Activated CD8-positive, alpha-beta memory T cell treated with anti-CD3 and anti-CD28 coated beads for 4 hours (primary cell): ENCODE measurements at places on chromosomes 5 and 9.

DNA sequence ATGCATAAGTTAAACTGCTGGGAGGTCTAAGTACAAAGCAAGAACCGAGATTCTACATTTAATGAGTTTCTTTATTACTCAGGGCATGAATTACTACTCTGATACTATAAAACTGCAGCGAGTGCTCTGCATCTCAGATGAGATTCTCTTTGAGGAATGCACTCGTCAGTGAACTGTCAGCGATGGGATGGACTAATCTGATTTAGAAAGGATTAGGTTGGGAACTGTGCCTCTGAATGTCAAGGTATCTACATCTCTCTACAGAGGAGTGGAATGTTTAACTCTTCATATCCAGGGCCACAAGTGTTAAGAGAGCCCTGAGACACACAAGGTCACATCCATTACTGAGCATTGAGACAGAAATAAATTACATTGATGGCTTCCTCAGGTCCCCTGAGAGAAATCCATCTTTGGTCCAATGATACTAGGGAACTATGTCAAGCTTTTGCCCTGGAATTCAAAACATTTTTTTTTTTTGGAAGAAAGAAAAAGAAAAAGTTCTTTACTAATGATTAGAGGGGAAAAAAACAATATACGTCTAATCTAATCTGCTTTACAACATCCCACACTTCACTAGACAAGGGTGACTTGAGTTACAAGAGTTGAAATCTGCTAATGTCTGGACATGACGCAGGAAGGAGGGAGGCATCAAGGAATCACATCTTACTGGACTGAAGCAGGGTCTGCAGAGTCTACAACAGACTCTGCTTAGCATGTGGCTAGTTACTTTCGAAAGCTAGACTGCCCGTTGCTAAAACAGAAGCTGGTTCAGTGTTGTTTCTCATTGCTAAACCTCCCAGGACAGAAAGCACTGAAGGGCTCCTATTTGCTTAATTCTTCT, 270.0 kb upstream of the TLE4 start:
- DNase-seq: no peak

GRCh38 chr5:172910828-172911627, 48.2 kb upstream of the RPL26L1 start:
- DNase-seq: no peak

GRCh38 chr5:143972068-143972467, 160.1 kb downstream of the HMHB1 start:
- DNase-seq: no peak

DNA sequence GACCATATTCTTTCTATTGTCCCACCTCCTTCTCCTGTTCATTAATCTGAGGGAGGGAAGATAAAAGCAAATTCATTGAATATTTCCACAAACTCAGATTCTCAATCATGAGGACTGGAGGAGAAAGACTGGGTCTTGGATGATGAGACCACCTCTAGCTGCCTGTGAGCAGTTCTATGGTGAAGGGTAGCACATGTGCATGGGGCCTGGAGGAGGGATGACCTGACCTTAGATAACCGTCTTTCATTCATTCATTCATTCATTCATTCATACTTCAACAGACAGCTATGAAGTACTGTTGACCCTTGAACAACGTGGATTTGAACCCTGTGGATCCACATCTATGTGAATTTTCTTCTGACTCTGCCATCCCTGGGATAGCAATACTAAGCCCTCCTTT, 68.4 kb downstream of the MED10 start:
- DNase-seq: no peak

DNA sequence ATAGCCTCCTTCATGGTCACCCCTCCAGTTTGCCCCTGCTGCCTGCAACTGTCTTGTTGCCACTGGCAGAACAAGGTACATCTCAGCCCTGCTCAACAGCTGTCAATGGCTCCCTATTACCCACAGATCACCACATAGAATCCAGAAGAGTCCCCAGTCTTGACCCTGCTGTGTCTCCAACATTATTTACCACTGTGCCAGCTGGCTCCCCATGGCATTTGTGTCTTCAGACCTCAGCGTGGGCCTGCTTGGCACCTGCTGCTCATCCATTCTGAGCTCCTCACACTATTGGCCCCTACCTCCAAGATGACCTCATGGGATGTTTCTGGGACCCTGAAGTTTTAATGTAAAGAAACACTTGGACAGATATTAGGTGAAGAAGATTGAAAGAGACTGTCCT, 201.9 kb downstream of the HSPA4 start:
- DNase-seq: no peak

DNA sequence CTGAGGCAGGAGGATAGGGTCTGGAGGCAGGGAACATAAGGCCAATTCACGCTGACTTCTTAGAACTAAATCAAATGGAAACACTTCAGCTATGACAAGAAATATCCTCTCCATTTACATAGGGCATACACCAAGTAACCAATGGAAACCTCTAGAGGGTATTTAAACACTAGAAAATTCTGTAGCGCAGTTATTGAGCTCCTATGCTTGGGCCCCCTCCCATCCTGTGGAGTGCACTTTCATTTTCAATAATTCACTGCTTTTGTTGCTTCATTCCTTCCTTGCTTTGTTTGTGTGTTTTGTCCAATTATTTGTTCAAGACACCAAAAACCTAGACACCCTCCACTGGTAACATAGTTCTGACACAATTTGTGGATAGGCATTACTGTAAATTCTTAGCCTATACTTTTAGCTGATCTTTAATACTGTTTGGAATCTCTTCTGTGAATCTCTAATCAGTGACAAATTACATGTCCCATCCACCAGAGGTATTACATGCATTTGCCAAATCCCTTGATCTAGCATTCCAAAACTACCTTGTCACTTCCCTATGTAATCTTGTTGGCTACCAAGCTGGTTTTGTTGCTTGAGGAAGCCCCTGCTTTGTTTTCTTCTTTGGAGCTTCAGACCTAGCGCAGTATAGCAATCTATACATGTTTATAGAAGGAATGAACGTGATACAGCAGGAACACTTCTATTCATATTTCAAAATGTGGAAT, 61.6 kb downstream of the ST8SIA4 start:
- DNase-seq: no peak

DNA sequence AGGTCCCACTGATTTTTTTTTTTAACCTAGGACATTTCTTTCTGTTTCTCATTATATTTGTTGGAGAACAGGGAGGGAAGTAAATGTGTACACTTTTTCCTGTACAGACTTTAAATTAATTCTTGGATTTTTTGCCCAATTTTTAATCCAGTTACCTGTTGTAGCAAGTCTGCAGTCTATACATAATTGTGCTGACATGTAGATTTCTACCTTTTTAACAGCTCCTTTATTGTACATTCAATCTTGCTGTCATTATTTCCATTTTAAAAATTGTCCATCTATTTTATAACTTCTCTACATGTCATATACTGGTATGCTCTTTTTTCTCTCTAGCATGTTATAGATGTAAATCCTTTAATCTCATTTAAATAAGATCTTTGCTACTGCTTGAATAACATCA, 1838.7 kb upstream of the CDH9 start:
- no peak for DNase-seq

- no peak for DNase-seq
Measured at GRCh38 chr5:97877588-97877987, 694.5 kb upstream of the RIOK2 start.

DNA sequence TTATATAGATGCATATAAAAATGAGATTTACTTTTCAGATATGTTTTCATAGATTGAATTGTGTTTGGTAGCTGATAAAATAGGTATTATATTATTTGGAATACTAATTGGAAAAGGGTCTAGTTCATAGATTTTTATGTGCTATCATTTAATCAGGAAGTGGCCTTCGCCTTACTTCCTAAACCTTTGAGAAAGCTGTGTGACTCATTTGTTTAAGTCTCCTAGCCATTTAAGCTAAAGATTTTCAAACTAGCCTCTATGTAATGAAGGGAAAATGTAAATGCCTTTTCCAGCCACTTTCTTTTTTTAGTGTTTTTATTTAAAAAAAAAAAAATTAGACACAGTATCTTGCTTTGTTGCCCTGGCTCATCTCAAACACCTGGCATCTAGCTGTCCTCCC, 97.5 kb downstream of the DMXL1 start:
- DNase-seq: no peak

DNA sequence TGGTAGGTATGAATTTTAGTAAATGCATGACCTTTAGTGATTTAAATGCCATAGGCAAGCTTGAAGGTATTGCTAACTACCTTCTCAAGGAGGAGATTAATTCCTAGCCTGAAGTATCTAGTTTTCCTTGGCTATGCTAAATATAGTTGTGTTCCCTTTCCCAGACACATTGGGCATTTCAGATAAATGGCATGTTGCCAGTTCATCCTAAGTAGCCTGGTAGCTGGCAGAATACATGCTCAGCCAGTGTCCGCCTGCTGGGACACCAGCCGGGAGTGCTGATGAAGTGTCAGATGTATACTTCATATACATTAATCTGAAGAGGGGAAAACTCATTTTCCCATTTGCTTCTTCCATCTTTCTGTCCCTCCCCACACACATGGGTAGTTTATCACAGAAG, 196.9 kb downstream of the MAST4 start:
- DNase-seq: no peak

- no peak for DNase-seq
Measured at GRCh38 chr9:138095813-138096518, 218.4 kb downstream of the CACNA1B start.

GRCh38 chr9:134204041-134204440, 39.7 kb upstream of the RNU6ATAC start:
- DNase-seq: no peak

- no peak for DNase-seq
Measured at GRCh38 chr5:60583616-60584015, 116.3 kb downstream of the DEPDC1B start.

GRCh38 chr9:13090628-13091027, 188.9 kb downstream of the MPDZ start:
- DNase-seq: no peak

GRCh38 chr5:142181547-142182163, 73.1 kb downstream of the NDFIP1 start:
- no peak for DNase-seq

DNA sequence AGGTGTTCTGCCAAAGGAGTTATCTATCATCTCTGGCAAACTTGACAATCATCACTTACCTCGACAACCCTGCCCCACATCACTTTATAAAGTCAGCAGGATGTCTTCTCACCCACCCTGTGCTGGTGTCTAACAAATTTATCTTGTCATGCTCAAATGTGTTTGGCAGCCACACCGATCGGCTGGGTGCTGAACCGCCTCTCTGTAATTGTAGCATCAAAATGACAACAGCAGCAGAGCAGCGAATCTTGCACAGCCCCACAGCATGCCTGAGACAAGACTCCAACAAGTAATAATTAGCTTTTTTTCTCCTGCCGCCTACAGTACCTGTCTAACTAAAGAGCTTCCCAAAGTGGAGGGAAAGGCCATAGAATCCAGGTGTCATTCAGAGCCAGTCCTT, 176.2 kb downstream of the NR3C1 start:
- DNase-seq: no peak

DNA sequence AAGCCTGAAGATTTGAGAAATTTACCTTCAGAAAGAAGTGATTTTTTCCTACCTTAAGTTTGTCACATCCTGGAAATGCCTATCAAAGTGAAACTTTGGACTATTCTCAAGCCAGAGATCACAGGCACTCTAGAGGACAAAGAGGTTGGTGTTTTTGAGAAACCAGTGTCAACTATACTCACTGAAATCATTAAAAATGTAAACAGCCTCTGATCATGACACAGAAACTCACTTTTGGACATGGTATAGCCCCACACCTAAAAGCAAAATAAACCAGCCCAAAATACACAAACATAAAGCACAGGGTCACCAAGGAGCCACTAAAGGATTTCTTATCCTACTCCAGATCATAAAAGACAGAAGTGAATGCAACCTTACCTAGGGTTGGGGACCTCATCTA, 65.7 kb upstream of the ICE1 start:
- DNase-seq: no peak

DNA sequence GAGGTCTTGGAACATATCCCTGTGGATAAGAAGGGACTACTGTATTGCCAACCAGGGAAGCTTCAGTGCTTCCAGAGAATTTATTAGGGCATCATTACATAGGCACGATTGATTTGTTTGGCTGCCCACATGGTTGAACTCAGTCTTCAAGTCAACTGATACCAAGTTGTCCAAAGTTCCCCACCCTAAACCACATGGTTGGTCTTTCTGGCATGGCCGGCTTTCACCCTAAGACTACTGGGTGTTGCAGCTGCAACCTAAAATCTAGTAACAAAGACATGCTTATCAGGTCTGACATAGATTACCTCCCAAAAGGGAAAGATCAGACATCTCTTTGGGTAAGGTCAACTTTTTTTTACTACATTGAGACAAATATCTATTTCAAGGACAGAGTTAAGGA, 37.0 kb downstream of the FAF2 start:
- no peak for DNase-seq

GRCh38 chr5:173438951-173439350, 110.7 kb upstream of the STC2 start:
- DNase-seq: no peak

DNA sequence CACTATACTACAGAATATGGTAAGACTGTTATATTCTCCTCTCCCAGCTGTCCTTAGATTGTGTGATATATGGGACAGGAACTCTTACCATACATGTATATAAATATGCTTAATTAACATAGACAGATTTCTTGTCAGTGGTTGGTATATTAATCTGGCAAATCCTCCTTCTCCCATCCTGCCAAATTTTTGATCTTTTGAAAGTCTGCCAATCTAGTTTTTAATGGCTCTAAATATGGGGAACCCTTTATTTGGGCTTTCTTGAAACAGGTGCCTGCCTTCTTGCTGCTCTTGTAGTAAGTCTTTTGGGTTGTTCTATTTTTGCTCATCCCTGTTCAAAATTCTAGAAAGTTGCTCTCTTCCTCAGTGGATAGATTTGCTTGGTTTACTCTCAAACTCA, 63.5 kb downstream of the SPATA31D1 start:
- no peak for DNase-seq

DNA sequence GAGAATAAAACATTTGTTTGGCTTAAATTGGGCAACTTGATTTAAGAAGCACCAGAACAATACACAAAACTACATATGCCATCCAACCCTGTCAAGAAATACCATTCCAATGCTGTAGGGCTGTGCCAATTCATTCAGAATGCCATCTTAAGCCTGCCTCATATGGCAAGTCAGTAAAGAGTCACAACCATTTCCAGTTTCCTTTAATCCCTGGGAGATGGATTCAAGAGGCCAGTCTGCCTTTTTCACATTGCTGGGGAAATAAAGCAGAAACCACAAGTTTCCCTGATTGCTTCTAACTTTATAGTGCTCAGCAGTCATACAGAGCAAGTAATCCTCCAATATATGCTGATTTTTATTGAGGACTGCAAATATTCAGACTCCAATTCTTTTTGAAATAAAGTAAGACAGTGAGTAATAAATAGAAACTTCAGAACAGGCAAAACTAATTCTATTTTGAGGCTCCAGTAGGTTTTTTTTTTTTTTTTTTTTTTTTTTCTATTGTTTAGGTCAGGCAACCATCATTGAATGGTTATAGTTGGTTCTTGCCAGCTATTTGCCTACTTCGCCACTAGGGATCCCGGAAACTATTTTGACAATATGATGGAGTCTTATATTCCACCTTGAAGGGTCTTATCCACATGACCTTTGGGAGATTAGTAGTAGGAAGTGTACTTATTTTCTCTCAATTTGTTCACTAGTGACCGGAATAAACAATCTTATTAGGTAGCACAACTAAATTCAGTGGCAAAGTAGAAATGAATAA, 400.9 kb upstream of the MEF2C start:
- no peak for DNase-seq

- no peak for DNase-seq
Measured at GRCh38 chr9:100534401-100534800, 43.5 kb upstream of the CAVIN4 start.
